ENCODE measurements at places on chromosomes 5 and 9.

DNA sequence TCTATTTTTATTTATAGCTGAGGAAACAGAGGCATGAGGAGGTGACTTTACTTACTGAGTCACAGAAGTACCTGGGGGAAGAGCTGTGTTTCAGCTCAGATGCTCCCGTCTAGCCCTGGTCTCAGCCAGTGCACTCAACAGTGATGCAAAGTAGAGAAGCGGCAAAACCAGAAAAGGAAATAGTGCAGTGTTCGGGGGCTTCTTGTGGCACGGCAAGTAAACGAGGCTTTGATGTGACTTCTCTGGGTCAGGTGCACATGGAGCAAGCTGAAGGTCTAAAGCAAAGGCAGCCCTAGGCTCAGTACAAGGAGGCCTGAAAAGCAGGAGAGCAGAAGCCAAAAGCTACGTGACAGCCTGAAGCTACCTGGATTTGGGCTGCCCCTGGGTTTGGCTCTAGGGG, 526.7 kb upstream of the ADAMTS16 start:
- no peak for DNase-seq

DNA sequence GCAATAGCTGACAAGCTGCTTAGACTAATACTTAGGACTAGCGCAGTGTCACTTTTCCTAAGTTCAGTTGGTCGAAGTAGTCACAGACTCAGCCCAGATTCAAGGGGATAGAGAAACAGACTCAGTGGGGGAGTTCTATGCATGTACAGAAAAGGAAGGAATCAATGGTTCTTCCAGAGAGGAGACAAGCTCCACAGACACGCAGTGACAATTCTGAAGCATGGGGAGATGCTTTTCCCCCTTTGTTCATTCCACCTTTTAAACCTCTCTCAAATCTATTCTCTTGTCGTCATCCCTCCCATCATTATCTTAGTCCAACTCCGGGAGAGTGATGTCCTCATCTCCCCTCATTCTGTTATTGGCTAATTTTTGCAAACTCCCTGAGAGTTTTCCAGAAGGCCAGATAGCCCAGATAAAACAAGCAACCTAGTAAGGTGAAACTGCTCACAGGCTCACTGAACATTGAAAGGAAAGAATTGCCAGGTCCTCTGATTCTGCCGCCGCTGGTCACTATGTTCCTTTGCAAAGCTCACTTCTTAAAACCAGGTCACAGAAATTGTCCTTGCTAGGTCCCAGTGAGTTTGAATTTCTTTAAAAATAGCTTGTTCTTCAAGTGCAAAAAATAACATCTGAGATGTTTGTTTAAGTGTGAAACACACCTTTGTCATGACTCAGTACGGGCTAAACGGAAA, 13.4 kb upstream of the STRBP start:
- DNase-seq: no peak

DNA sequence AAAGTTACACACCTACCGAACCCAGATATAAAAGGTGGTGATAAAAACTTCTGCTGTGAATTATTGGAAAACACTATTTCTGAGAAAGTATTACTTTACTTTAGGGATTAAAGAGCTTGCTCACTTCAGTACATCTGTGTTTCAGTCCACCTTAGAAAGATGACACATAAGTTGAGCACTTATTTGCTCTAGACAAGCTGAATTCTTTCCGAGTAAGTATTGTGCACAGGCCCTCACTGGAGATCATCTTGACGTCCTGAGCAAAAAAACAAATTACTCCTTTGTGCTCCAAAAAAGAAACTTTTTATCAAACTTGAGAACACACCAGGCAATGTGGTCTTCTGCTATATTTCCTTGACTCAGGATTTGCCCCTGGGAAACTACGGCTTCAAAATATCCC, 231.0 kb upstream of the GRAMD2B start:
- DNase-seq: no peak

DNA sequence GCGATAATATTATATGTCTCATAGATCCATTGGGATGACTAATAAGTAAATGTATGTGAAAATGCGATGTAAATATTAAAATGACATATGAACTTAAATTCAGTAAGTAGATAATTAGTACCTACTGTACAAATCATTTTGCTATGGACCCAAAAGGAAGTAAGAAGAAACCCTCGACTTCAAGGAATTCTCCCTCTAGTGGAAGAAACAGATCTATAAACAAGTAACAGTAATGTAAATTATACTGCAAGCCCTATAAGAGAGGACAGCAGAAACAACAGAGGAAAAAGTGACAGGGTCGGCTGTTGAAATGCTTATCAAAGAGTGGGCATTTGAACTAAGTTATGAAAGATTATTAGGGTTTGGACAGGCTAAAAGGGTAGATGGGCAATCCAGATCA, 320.3 kb downstream of the DMAC1 start:
- no peak for DNase-seq

GRCh38 chr5:122064992-122065391, 13.1 kb downstream of the LOX start:
- DNase-seq: no peak

DNA sequence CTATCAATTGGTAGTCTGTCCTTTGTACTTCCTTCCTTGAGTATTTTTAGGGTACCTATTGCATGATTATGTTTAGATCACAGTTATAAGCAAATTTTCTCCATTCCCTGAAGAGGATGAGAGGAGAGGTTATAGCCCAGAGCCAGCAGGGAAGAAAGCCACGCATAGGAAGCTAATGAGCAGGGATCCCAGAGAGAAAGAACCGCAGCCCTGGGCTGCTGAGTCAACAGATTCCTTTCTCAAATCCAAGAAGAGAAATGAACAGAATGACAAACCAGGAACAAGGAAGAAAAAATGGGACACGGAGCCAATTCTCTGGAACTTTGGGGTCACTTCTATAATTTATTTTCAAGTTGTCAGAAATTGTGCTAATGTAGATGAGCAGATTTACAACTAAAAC, 284.5 kb downstream of the RFX3 start:
- no peak for DNase-seq

DNA sequence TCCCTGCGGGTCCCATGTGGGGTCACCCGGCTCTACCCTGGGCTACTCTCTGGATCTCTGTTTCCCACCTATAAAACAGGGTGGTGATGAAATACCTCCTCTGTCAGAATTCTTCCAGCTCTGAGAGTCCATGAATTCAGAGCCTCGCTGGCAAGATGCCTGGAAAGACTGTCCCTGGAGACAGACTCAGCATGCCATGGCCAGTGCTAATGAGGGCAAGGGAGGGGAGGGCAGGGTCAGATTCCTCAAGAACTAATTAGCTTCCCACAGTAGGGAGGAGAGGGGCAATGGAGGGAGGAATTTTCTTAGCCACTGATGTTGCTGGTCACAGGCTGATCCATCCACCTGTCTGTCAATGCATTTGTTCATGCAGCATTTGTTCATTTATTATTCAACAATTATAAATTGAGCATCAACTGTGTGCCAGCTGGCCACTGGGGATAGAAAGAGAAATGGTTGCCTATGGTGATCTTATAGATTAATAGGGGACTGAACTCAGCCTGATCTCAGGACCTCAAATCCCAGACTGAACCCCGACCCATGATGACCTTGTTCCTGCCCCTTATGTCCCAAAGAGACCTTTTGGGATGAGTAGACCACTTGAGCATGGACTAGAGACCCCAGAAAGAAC, 4.7 kb downstream of the SYNPO start:
- no peak for DNase-seq

- no peak for DNase-seq
Observed at GRCh38 chr9:117957267-117957666, 253.1 kb downstream of the TLR4 start.

GRCh38 chr5:39370555-39371366, 6.5 kb upstream of the C9 start:
- DNase-seq: no peak

DNA sequence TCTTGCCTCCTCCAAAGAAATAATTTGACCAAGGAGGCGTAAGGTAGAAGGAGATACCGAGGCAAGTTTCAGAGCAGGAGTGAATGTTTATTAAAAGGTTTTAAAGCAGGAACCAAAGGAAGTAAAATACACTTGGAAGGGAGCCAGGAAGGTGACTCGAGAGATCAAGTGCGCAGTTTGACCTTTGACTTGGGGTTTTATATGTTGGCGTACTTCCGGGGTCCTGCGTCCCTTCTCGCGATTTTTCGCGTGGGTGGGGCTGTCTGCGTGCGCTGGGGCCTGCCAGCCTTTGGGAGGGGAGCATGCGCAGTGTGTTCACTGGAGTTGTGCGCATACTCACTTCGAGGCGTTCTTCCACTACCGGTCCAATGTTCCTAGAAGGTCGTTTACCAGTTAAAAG, 166.0 kb upstream of the IRX2 start:
- no peak for DNase-seq

GRCh38 chr5:37071901-37072581, 177.1 kb downstream of the CPLANE1 start:
- no peak for DNase-seq

DNA sequence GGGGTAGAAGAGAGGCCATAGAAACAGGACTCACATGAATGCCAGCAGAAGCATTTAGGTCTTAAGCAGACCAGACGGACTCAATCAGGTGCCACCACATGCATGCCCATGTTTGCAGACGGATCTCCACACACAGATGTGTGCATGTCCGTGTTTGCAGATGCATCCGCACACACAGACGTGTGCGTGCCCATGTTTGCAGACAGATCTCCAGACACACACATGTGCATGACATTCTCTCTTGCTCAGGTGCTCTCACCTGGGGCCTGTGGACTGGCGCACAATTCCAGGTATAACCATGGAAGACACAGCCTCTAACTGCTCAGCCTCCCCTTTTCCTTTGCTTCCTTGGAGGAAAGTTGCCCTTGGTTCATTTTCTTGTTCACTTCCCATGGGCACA, 148.3 kb downstream of the CACNA1B start:
- DNase-seq: no peak

DNA sequence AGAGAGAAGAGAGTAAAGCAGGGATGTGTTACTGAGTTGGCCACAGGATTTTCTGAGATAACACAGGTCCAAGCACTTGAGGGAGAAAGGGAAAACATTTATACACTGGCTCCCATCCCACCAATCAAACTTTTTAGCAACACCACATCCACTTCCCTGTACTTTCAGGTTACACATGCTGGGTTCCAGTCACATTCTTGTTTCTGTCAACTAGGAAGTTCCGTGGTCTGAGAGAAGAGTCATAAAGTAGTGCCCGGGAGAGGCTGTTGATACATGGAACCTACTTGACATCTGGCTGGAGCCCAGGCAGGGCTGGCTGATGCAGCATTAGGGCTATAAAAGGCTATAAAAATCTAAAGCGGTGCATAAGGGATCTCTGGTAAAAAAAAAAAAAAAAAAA, 473.9 kb upstream of the COX7C start:
- no peak for DNase-seq

- no peak for DNase-seq
Observed at GRCh38 chr9:84137968-84138367, 157.4 kb downstream of the RMI1 start.

GRCh38 chr9:136021872-136022681, 60.9 kb upstream of the UBAC1 start:
- DNase-seq: no peak

DNA sequence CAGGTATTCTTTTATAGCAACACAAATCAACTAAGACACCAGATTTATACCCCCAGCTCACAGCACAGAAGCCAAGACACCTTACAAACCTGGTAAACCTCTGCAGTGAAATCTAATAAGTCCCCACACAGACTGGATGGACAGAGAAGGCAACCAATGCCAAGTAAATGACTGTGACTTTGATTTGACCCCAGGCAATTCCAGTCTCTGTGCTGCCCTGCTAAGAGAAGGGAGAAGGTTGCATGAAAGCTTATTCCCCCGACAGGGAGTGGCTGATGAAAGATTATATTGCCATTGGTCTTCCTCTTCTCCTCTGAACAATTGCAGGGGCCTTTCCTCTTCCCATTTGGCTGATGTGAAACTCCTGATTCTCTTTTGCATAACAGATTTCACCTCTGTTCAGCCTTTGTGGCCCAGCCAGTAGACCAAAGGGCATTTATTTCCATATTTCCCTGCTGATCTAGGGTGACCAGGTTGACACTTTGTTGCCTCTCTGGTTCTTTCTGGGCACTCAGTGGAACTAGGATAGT, 107.6 kb downstream of the ADRB2 start:
- DNase-seq: no peak

GRCh38 chr5:72093824-72094223, 13.5 kb upstream of the MAP1B start:
- DNase-seq: no peak

DNA sequence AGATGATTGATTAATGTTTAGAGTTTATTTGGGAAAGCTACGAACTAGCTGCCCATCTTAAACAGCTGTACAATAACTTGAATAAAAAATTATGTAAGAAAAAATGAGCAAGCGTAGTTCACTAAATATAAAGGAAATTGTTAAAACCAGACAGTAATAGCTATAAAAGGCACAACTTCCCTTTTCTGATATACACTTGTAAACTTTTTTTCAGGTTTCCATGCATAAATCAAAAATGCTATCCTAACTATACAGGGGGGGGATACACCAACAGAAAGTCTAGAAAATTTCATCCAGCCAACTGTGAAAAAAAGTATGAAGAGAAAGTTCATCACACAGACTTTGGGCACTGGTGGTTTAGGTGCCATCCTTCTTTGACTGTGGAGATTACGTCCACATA, 122.3 kb downstream of the NR3C1 start:
- DNase-seq: no peak

DNA sequence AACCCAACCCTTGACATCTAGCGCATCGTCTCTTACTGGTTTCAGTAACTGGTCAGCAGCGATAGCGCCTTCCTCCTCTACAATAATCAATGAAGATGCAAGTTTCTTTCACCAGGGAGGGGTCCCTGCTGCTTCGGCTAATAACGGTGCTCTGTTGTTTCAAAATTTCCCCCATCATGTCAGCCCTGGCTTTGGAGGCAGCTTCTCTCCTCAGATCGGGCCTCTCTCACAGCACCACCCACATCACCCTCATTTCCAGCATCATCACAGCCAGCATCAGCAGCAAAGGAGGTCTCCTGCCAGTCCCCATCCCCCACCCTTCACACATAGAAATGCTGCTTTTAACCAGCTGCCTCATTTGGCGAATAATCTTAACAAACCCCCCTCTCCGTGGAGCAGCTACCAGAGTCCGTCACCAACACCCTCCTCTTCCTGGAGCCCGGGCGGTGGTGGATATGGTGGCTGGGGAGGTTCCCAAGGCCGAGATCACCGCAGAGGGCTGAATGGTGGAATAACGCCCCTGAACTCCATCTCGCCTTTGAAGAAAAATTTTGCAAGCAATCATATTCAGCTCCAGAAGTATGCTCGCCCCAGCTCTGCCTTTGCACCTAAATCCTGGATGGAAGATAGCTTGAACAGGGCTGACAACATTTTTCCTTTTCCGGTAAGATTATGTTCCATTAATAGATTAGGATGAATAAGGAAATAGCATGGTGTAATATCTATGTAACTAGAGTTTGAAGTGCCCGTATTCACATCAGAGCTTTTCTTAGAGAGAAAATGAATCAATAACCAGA, 2.2 kb downstream of the CPEB4 start:
- DNase-seq: no peak

DNA sequence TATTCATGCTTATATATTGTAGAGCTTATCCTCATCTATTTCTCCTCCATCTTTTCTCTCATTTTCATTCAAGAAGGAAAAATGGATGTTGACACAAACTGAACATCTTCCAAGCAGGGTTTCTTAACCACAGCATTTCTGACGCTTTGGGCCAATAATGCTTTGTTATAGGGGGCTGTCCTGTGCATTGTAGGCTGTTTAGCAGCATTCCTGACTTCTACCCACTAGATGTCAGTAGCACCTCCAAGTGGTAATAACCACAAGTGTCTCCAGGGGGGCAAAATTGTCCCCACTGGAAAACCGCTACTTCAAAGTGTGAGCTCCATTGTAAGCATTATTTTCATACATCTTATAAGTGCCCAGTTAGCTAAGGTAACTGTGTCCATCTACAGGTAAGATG, 2.6 kb upstream of the TXNDC8 start:
- DNase-seq: no peak

Data from CD4-positive, alpha-beta T cell treated with Interleukin-6 at 100 ng/mL for 8 hours (primary cell).